ENCODE measurements at places on chromosomes 7 and 10. TPM values are rescaled to one million over a fixed set of nuclear protein-coding genes. Genes with fewer than 3 reads are reported as not detected.

GRCh38 chr10:13404305-13404759, 56.2 kb upstream of the SEPHS1 start:
- H3K36me3 ChIP-seq: no peaks in the 10 kb centered on the region
- no peak for DNase-seq
- H3K4me3 ChIP-seq: no peak overlapping the region
- H3K27me3 ChIP-seq: no peaks in the 10 kb centered on the region
- H3K4me1 ChIP-seq: no peaks in the 10 kb centered on the region

DNA sequence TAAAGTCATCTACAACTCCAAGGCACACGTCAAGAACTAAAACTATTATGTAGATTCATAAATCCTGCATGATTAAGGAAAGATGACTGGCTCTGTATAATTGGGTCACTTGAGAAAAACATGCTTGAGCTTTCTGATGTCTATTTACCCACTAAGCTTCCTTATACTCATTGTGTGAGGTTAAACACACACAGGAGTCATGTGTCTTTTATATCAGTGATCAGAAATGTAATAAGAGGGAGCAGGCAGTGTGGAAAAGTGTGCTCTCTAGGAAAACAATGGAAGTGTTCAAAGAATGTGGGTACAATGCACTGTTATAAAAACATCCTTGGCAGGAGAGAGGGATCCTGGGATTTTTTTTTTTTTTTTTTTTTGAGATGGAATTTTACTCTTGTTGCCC, 108.6 kb upstream of the ARID5B start:
- H3K4me1 ChIP-seq: peaks cover 44% of the 10 kb centered on the region
- DNase-seq: no peak
- H3K4me3 ChIP-seq: no peak overlapping the region
- no peaks in the 10 kb centered on the region for H3K36me3 ChIP-seq
- no peaks in the 10 kb centered on the region for H3K27me3 ChIP-seq

GRCh38 chr7:142933092-142933475, 462 bp downstream of the TRPV5 start:
- no peaks in the 10 kb centered on the region for H3K36me3 ChIP-seq
- no peaks in the 10 kb centered on the region for H3K4me1 ChIP-seq
- H3K4me3 ChIP-seq: no peak overlapping the region
- H3K27me3 ChIP-seq: no peaks in the 10 kb centered on the region

DNA sequence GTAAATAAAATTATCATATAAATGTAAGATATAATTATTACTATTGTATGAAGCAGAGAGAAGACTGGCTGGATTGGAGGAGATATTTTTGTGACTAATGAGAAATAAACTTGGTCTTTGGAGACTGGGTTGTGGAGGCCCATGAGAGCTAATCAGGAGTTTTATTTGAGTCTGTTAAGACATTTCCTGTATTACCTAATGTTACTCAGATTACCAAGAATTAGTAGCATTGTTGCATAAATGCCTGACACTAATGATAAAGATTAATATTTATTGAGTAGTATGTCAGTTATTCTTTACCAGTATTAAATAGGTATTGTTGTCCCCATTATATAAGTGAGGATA, 7.1 kb downstream of the CCDC126 start:
- H3K27me3 ChIP-seq: no peaks in the 10 kb centered on the region
- DNase-seq: no peak
- no peaks in the 10 kb centered on the region for H3K4me1 ChIP-seq
- no peak overlapping the region for H3K4me3 ChIP-seq
- H3K36me3 ChIP-seq: no peaks in the 10 kb centered on the region
- no peak overlapping the region for H3K27ac ChIP-seq

GRCh38 chr10:86075512-86075911, 291.1 kb downstream of the GRID1 start:
- no peak overlapping the region for H3K27ac ChIP-seq
- no peaks in the 10 kb centered on the region for H3K36me3 ChIP-seq
- no peaks in the 10 kb centered on the region for H3K4me1 ChIP-seq
- H3K4me3 ChIP-seq: no peak overlapping the region
- DNase-seq: peak; percentile 77

- DNase-seq: no peak
- no peaks in the 10 kb centered on the region for H3K27me3 ChIP-seq
- H3K4me3 ChIP-seq: peak overlapping the region; percentile 5
Observed at GRCh38 chr7:30351724-30352123, 67.3 kb downstream of the ZNRF2 start.

DNA sequence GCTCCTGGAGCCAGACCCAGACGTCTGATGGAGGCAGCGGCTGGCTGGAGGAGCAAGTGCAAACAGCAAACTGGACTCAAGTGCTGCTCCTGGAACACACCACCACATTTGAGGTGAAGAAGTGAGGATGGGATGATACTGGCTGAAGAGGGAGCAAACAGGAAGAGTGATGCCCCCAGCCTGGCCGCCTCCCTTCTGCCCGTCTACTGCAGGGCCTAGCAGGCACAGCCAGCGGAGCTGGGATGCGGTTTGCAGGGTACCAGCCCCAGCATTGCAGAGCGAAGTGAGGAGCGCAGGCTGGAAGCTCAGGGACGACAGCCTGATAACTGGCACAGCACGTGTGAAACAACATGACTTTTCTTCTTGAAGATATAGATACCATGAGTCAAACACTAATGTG, 111.8 kb upstream of the ZNF32 start:
- peak; percentile 89 for DNase-seq
- H3K4me3 ChIP-seq: no peak overlapping the region
- H3K27ac ChIP-seq: no peak overlapping the region
- H3K36me3 ChIP-seq: no peaks in the 10 kb centered on the region
- H3K4me1 ChIP-seq: no peaks in the 10 kb centered on the region
- no peaks in the 10 kb centered on the region for H3K27me3 ChIP-seq

Gene CYP2W1
- total RNA-seq: not detected

Gene CTTNBP2
- 15.3 TPM for total RNA-seq

Gene MPP7
- 59.1 TPM for total RNA-seq

Gene TAX1BP1
- total RNA-seq: 139 TPM
